ENCODE measurements at places on chromosomes 1 and 21. TPM values are rescaled to one million over a fixed set of nuclear protein-coding genes. Genes with fewer than 3 reads are reported as not detected.

The BTBD8 gene
- total RNA-seq = 2.7 TPM

The MYOC gene
- not detected for total RNA-seq

- no peak for DNase-seq
- no peak overlapping the region for H3K27ac ChIP-seq
- no peak overlapping the region for H3K4me3 ChIP-seq
Measured at GRCh38 chr21:35603494-35603893, 456.8 kb downstream of the SETD4 start.

DNA sequence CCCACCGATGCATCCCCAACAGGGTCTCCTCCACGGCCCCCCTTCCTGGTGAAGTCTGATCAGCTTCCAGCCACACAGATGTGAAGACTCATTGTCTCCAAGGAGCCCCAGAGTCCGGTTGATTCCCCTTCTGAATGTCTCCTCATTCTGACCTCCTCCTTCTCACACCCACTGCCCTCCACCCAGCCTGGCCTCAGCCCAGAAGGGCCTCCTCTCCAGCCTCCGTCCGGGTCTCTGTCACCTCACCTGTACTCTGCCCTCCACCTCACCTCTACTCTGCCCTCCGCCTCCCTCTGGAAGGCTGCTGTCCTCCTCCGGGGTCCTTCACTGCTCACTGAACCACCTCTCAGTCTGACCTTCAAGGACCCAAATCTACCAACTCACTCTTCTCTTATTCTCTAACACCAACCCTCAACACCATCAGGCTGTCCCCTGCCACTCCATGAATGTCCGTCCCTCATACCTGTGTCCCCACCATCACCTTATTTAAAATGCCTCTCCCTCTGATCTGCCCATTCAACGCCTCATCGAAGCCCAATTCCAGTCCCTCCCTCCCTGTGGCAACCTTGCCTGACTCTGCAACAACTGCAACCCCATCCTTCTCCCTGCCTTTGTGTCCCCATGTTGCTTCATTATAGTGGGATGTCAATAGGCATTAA lies 201.2 kb downstream of the TOMM20 start:
- H3K27me3 ChIP-seq = no peaks in the 10 kb centered on the region
- H3K4me3 ChIP-seq = peak overlapping the region; percentile 8
- H3K36me3 ChIP-seq = peaks cover 9% of the 10 kb centered on the region
- H3K4me1 ChIP-seq = peaks cover 66% of the 10 kb centered on the region
- no peak for DNase-seq

DNA sequence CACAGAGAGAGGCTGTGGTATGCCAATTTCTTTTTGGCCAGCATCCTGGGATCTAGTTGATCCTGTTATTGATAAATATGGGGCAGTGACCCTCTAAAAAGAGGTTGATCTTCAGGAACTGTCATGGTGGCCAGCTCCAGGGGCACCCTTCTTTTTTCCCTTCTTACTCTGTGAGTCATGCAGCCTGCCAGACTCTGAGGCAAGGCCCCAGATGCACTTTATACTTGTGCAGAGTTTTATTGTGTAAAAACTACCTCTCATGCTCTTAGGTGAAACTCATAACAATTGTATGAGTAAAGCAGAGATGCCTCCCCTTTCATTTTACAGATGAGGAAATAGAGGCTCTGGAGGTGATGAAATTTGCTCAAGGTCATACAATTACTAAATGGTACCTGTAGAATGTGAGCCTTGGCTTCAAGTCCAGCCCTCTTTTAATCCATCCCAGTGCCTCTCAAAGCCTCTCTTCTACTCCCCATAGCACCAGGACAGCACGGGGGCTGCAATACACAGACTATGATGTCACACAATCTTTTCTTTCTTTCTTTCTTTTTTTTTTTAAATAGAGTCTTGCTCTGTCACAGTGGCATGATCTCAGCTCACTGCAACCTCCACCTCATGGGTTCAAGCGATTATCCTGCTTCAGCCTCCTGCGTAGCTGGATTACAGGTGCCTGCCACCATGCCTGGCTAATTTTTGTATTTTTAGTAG lies 387.8 kb downstream of the KCNH1 start:
- no peak overlapping the region for H3K27ac ChIP-seq
- peaks cover 2% of the 10 kb centered on the region for H3K27me3 ChIP-seq
- no peak overlapping the region for H3K4me3 ChIP-seq
- no peak for DNase-seq
- no peaks in the 10 kb centered on the region for H3K36me3 ChIP-seq

DNA sequence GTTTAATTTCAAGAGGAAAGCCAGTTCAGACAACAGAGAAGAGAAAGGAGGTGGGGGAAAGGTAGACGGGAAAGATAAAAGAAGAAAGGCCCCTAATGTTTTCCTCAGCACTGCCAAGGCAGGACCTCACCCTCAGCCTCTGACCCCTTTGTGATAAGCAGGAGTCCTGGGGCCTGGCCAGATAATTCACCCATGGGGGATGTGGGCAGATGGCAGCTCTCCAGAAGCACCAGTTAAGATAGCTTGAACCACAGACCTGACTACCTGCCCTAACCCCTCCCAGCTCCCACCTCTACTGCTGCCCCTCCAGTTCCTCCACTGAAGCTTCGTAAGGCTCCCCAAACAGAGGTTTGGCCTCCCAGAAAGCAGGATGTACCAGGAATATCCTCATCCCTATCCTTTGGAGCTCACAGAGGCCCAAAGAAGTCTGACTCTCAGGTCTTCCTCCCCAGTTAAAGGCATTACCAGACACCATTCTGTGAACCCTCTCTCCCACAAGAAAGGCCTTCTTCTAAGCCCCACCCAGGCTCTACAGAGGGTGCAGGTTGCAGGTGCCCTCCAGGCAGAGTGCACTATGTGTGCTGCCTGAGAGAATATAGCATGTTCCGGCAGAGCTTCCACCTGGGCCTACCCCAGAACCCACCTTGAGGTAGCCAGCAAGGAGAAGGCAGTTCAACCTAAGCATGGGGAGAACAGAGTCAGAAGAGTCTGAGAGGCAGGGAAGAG lies 9.2 kb upstream of the SNAPIN start:
- no peaks in the 10 kb centered on the region for H3K27me3 ChIP-seq
- peak overlapping the region; percentile 20 for H3K4me3 ChIP-seq

All from activated CD4-positive, alpha-beta T cell treated with anti-CD3 and anti-CD28 coated beads, Interleukin-2, amount 10 ng/mL, durations not matched to agents 7 days and 5 days (primary cell).